IPS DF 19.7 (cell line): ENCODE measurements at places on chromosomes 13 and 19.

DNA sequence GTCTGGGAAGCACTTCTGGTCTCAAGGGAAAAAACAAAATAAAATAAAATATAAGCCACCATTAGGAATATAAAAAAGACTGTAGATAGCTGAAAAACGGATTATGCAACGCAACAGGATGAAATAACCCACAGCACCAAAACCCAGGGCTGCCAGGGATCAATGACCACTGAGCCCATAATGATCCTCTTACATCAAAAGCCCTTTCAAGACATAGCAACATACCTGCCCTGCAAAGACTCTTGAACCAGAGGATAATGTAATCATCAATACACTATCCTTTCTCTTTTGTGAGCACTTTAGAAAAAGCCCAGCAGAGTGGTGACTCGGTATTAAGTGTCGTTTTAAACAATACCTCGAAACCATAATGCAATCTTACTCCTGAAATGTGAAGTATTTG is 235.0 kb upstream of the SOX21 start:
- no peak for DNase-seq

- peak; percentile 38 for DNase-seq
These were observed 160.4 kb upstream of the SGCG start for GRCh38 chr13:23020246-23020843.

DNA sequence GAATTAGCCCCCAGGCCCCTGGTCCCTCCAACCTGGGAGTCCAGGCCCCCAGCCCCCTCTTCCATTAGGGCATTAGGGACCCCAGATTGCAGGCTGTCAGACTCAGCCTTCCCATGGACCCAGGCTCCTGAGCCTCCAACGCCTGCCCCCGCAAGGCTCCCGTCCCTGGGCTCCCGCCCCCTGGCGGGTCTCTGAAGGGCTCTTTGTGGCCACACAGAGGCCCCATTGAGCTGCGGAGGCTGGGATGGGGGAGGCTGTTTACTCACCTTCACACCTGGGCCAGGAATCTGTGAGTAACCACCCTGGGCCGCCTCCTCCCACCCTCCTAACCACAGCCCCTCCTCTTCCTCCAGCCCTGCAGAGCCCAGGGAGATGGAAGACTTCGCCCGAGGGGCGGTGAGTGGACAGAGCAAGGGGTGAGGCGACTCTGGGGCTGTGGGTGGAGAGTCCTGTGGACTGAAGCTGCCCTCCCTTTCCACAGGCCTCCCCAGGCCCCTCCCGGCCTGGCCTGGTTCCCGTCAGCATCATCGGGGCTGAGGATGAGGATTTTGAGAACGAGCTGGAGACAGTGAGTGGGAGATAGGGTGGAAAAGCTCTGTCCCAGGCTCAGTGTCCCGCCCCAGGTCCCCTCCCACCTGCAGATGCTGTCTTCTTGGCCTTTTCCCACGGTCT is 4.9 kb downstream of the ARHGEF1 start:
- DNase-seq: peak; percentile 61

GRCh38 chr13:82719987-82720386 is 1162.3 kb downstream of the SLITRK1 start:
- DNase-seq: no peak

DNA sequence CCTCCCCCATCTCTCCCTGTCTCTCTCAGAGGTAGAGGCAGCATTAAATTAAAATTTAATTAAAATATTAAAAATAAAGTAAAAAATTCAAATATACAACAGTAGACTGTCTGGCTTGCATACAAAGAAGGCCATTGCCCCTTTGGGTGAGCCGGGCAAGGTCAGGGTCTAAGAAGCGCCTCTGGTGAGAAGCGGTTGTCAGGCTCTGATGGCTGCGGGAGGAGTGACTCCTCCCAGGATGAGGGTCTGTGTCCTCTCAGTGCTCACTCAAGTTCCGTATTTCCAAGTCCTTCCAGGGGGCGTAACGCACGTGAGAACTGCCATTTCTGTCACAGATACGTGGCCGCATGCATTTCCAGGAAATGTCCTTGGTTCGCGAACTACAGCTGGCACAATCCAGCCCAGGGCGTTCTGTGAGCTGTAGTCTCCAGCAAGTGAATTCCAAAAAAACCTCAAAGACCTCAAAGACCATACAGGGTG is 737 bp upstream of the ZNF181 start:
- no peak for DNase-seq

GRCh38 chr19:2237051-2237868 is 636 bp downstream of the SF3A2 start:
- DNase-seq: no peak

DNA sequence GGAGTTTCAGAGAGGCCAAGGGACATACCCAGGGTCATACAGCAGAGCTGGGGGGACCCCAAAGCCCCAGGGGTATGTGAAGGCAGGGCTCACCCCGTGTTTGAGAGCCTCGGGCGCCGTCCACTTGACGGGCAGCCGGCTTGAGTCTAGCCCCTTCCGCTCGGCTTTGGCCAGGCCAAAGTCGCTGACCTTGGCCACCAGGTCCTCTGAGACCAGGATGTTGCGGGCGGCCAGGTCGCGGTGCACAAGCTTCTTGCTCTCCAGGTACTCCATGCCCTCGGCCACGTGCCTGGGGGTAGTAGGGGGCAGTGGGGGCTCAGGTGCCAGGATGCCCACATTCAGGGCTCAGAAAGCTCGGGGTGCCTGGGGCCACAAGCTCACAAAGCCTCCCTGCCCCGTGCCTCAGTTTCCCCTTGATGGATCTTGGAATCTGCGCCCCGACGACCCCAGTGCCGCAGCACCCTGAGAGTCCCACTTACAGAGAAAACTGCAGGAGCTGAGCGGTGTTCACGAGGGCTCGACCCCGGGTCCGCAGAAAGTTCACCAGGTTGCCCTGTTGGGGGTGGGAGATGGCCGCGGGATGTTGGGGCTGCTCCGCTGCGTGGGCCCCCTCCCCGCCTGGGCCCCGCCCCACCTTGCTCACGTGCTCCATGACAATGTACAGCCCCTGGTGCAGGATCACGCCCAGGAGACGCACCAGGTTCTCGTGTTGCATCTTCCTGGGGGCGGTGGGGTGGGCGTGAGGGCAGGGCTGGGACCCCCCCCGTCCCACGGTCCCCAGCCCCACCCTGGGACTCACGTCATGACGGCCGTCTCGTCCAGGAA is 7.1 kb downstream of the MATK start:
- no peak for DNase-seq

DNA sequence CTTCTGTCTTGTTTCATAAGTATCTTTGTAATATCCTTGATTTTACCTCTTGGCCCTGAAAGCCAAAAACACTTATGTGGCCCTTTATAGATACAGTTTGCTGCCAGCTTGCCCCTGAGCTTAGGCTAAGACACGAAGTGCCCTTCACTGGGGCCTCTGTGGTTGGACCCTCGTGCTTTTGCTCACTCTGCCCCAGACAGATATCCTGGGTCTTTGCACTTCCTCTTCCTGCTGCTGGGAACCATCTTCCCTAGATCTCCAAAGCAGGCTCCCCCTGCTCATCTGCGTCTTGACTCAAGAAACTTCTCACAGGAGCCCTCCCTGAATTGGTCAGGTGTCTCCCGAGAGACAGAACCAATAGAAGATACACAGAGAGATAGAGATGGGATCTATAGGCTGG is 2.0 kb upstream of the TNFSF14 start:
- no peak for DNase-seq

GRCh38 chr13:110546926-110547325 is 14.6 kb downstream of the RAB20 start:
- no peak for DNase-seq

- no peak for DNase-seq
These were observed 577 bp downstream of the ZNF181 start for GRCh38 chr19:34734537-34735103.

- DNase-seq: no peak
These were observed 316.0 kb upstream of the ARGLU1 start for GRCh38 chr13:106883976-106884375.

GRCh38 chr19:542173-542866 is 1.5 kb upstream of the GZMM start:
- DNase-seq: no peak

DNA sequence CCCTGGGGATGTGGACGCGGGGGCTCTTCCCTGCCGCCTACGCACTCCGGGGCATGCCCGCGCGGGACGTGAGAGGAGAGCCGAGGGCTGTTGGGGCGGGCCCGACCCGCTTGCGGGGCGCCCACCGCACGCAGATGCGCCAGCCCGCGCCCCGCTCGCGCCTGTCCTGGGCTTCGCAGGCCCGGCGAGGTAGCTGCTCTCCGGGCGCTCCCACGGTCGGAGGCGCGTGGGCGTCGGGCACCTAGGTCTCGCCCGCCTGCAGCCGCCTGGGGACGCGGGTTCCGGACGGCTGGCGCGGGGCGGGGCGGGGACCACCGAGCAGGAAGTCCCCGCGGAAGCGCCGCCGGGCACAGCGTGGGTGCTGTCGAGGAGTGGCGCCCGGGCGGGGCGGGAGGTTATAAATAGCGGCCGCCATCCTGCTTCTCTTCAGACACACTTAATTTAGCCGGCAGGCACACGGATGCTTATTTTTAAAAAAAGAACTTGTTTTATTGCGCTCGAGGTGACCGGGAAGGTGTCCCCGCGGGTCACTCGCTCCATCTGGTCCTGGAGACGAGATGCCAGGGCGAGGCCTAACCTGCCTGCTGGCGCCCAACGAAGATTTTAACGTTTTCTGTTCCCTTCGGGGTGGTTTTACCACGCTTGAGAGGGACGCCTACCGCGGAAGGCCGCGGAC is 561 bp upstream of the GJA3 start:
- no peak for DNase-seq

GRCh38 chr19:20357921-20358320 is 190.9 kb downstream of the ZNF486 start:
- DNase-seq: no peak

- DNase-seq: no peak
These were observed 19.2 kb downstream of the CEACAM4 start for GRCh38 chr19:41607668-41608067.

DNA sequence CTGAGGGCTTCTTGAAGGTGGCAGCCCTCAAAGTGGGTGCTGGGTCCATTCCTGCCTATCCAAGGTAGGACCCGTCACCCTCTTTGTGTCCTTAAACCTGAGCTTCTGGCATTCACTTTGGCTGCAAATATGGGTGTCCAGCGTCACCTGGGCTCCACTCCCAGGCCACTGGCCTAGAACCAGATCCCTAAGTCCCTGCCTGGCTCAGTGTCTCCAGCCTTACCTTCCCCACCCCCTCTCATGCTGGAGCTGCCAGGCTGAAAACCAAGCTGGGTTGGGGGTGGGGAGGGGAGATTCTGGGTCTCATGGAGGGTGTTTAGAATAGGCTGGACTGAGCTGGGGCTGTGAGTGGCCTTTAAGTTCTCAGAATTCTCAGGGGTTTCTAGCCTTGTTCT is 12.4 kb downstream of the PDE4A start:
- no peak for DNase-seq

DNA sequence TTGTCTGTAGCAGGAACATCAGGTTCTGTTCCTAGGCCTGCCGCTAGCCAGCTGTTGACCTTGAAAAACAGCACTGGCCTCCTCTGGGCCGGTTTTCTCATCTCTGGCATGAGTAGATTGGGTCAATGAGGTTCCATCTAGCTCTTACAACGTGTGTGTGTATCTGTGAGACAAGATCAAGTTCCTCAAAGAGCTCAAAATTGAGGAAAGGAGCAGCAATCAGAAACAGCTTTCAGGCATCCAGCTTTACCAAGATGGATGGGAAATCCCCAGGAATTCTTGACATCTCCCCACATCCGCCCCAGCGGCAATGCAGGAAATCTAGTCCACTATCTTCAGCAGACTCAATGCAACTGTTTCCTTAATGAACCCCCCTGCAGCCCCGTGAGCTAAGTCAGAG is 4.9 kb downstream of the FLT1 start:
- DNase-seq: no peak

DNA sequence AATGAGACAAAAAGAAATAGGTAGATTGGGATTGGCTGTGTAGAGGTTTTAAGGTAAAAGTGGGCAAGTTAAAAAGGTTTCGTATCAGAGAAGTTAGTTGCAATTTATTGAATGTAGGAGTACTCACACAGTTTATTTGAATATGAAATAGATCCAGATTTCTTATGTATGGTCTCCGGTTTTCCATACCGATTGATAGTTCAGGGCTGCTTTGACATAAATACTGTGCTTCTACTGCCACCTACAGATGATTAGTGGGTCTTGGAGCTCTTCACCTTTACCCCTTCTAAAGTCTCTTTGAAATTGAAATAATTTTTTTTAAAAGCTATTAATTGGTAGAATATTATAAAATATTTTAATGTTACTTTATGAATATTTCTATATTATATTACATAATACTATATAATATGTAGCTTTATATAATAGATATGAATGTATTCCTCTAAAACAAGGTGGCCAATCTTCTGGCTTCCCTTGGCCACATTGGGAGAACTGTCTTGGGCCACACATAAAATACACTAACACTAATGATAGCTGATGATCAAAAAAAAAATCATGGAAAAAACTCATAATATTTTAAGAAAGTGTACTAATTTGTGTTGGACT is 7.7 kb upstream of the GPR18 start:
- no peak for DNase-seq

GRCh38 chr13:79423801-79424642 is 18.0 kb upstream of the RBM26 start:
- DNase-seq: no peak
